Activated T-cell treated with anti-CD3 and anti-CD28 coated beads, Interleukin-2, amount 50 U/mL, for 24 hours (primary cell): ENCODE measurements at places on chromosomes 4 and X.

DNA sequence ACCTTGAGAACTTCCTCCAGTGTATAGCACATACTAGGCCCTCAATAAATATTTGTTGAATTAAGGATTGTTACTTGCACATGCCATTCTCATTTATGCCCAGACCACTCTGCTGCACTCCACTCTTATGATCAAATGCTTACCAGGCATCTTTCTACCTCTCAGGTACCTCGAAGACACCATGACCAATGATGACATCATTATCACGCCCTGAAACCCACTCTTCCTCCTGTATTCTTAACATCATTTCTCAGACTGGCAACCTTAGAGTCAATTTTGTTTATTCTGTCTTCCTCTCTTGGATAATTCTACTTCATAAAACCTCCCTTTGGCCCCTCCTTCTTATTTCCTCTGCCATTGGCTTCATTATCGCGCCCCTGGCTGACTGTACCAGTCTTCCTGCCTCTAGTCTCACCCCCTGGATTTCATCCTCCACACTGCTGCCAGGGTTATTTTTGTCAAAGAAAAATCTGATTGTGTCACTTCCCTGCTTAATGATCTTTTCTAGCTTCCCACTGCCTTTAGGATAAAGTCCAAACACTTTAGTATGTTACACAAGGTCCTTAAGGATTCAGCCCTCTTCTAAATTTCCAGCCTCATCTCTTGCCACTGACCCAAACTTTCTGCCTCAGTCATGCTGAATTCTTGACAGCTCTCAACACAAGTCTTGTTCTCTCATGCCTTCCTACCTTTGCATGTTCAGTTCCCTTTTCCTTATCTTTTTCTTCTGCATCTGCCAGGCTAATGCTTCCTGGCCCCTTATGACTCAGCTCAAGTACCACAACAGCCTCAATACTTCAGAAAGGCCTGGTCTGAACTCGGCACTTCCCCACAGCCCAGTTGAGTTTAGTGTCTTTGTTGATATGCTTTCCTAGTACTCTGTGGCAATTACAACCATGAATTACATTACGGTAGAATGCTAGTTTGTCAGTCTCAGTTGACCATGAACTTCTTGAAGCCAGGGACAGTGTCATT is 45.8 kb downstream of the HDAC8 start:
- no peak for DNase-seq

DNA sequence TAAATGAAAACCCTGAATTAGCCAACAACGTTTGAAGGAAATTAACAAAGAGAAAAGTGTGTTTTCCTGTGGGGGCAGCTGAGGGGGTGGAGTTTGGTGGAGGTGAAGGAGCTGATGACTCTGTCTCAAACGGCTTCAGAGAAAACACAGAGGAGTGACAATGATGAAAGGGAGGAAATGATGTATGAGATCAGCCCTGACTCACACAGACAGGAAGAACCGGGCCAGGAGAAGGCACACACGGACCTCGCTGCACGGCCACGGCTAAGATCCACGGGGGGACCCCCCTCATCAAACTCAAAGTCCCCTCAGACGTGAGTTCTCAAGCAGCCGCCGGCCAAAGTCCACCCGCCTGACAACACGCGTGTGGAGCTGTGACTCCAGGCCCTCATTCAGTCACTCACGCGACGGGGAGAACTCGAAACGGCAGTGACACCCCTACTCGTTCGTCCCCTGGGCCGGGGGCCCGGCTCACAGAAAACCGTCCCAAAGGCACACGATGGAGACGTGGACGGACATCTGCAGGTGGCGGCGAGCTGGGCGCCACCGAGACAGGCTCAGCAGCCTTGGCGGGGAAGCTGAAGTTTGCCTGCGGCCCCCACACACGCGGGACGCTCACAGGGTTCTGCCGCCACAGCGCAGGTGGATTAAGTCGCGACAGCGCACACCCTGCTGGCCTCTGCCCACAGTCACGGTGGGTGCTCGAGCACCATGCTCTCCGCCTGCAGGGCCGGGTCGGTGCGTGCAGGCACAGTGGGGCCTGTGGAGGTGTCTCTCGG is 28.8 kb downstream of the PPP2R3B start:
- peak; percentile 58 for DNase-seq

DNA sequence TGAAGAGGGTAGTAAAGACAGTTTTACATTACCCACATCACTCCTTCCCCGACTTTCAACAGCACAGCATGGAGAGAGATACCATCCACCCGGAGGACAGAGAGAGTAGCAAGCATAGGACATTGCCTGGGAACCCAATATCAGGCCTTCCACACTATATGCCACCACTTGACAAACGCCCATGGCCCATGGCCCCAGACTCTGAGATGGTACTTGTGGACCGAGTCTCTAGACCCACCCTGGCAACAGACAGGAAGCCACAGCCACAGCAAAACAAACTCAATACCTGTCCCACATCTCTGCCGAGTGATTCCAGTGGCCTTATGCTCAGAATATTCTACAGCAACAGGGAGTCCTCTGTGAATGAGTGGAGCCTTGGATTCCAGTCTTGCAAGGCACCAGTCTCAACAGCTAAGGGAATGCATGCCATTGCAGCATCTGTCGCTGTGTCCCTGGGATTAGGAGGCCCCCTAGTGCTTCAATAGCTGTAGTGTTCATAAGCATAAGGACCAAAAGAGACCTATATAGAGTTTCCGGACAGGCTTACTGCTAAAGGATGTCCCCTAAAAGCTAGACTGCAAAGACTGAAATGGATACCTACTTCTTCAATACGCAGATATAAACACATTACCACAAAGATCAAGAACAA is 14.7 kb upstream of the CT55 start:
- no peak for DNase-seq

DNA sequence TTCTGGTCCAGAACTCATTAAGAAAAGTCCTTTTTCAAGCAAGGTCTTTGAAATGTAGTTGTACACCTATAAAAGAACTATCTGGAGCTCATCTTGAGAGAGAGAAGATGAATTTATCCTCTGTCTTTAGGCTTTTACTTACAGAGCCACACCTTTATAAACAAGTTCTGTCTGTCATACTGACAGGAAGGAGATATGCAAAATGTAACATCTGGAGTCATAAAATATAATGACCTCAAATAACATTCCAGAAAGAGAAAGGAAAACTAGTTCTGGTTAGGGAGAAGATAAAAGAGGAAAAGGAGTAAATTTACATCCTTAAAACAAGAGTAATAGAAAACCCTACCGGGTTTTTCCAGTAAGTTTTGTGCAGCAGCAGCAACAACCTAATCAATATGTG is 1.3 kb downstream of the INPP4B start:
- DNase-seq, result no peak

DNA sequence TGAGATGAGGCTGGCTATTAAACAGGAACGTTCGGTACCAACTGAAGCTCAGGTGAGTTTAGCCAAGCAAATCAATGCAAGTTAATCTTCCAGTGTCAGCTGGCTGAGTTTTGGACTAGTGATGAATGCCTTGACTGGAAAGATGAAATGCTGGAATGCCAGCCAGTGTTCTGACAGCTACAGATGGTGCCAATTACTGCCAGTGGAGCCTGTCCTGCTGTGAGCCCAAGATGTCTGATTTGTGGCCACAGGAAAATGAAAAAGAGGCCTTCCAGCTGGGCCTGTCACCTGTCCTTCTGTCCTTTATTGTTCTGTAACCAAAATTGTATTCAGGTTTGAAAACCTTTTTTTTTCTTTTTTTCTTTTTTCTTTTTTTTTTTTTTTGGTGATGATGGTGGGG is 223.1 kb downstream of the AFF2 start:
- DNase-seq, result no peak

DNA sequence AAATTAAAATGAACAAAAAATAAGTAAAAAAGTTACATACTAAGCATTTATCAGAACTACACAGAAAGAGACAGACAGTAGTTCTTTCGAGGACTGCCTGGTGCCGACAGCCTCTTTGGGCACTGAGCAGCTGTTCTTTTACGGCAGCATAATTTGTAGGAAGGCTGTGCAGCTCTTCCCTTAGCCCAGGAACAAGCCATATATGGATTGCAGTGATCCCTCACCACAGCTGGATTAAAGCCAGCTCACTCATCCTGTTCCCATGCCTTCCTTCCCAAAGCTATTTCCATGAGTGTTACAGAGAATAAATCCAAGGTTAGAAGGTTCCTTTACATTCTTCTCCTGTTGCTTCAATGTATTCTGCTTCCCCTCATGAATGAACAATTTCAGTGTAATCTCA is 71.7 kb downstream of the DDX60L start:
- DNase-seq, result no peak

DNA sequence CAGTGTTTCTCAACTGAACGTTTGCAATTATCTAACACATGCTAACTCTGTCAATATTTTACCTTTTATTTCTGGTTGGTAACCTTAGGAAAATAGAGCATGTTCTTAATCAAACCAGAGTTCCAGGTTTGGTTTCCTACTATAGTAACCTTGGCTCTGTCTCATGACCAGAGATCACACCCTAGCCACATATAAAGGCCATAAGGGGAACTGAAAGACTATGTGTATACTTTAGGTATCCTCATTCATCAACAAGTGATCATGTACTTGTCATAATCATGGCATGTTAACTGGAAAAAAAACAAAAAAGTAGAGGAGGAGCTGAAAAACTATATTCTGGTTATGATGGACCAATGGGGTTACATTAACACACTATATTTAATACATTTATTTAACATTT is 302.4 kb downstream of the TEX13A start:
- no peak for DNase-seq

DNA sequence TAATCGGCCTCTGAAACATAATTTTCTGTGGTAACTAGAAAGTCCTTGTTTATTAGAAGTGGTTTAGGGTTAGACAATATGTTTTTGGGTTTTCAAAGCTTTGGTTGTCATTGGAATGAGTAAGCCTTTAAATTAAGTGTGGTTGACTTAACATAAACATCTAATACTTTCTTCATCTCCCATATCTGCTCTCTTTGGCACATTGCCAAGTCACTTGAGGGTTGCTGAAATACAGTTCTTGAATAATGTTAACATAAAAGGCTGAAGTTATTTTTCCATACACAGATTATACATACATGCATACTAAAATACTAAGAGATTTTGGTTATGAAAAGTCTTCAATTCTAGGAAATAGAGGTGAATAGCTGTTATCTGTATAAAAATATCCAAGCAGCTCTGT is 241.7 kb upstream of the BMP3 start:
- no peak for DNase-seq

DNA sequence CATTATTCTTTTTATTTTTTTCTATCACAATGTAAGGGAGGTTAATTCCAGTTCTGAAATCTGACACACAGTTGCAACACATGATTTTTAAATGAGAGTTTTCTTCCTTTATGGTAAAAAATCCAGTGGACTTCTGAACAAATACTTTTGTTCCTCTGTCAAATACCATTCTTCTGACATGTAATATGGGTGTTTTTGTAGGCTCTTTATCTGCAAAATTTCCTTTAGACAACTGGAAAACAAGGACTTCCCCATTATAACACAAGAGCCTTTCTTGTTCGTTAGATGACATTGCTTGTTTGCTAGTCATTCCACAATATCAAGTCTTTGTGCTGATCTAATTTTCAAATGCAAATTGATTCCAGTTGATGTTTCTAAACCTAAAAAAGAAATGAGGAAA is 7.7 kb downstream of the FANCB start:
- DNase-seq, result no peak

DNA sequence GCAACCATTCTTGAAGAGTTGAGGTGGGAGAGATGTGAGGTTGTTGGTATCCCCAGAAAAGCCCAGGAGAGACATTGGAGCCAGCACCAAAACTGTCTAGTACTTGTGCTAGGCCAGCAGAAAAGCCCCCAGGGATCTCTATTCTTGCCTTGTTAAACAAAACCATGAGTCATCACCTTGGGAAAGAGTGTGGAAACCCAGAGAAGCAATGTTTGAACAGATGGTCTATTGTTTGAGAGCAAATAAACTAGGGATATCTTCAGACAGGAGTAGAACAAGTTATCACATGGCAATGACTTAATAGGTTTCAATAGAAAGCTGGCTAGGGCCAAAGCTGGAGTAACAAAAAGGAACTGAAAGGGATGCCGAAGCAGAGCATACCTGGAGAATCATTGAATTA is 195.7 kb upstream of the CASK start:
- no peak for DNase-seq

GRCh38 chr4:8320386-8320750 is 50.8 kb downstream of the HTRA3 start:
- peak; percentile 3 for DNase-seq

GRCh38 chrX:15073313-15073712 is 196.6 kb downstream of the ASB9 start:
- no peak for DNase-seq

- no peak for DNase-seq
These were observed 145.6 kb downstream of the INPP4B start for GRCh38 chr4:142700531-142700930.

GRCh38 chr4:186932196-186932595 is 208.5 kb upstream of the FAT1 start:
- DNase-seq, result no peak

GRCh38 chr4:168555437-168555836 is 58.6 kb downstream of the PALLD start:
- DNase-seq, result no peak

DNA sequence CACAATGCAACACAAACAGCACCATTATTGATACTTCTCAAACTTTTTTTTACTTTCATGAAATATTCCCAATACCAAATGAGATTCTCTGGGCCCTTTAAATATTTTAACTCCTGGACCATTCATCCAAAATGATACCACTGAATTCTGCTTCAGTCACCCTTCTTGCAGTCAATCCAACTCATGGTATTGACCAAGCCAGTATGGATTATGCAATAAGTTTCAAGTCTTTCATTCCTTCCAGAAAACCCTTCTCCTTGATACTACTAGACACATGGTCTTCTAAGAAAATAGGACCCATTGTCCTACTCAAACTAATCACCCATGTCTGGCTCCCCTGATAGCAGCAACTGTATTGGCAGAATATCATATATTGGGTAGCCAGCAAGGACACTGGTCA is 23.0 kb downstream of the ZNF721 start:
- DNase-seq, result no peak

DNA sequence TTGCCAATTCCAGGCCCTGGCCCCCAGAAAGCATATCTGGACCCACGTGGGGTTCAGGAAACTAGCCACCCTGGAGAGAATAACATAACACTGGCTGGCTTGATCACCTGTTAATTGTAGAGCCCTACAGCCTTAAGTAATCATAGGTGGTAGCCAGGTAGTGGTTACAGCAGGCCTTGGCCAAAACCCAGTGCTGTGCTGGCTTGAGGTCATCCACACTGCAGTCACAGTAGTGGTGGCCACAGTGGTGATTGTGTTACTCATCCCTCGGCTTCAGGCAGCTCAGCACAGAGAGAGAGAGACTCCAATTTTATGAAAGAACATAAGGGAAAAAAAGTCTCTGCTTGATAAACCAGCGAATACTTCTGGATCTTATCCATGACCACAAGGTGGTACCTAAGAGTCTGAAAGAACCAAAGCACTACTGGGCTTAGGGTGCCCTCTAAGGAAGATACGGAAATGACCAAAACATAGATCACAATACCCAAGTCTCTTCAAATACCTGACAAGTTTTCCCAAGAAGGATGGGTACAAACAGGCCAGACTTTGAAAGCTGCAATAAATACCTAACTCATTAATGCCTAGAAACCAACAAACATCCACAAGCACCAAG is 46.6 kb upstream of the CDX4 start:
- DNase-seq, result no peak

GRCh38 chrX:149720021-149720689 is 8.3 kb downstream of the MAGEA11 start:
- no peak for DNase-seq

- no peak for DNase-seq
These were observed 27.5 kb downstream of the YY2 start for GRCh38 chrX:21883258-21883657.

- DNase-seq, result no peak
These were observed 104.6 kb downstream of the DTHD1 start for GRCh38 chr4:36385951-36386571.

- DNase-seq, result no peak
These were observed 18.4 kb upstream of the DMP1 start for GRCh38 chr4:87631668-87632067.
